Stimulated activated CD8-positive, alpha-beta memory T cell treated with anti-CD3 and anti-CD28 coated beads, Interleukin-7, amount 100 ng/mL, for 1 hour (primary cell): ENCODE measurements at places on chromosomes 7 and 10.

- DNase-seq, result no peak
These were observed 3.4 kb downstream of the EVX1 start for GRCh38 chr7:27245798-27246691.

DNA sequence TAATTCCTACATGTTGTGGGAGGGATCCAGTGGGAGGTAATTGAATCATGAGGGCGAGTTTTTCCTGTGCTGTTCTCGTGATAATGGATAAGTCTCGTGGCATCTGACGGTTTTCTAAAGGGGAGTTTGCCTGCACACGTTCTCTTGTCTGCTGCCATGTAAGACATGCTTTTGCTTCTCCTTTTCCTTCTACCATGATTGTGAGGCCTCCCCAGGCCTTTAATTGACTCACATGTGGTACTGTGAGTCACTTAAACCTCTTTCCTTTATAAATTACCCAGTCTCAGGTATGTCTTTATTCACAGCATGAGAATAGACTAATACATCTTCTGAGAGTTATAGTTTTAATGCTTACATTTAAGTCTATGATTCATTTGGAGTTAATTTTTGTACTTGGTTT lies 22.6 kb upstream of the CPN1 start:
- DNase-seq, result no peak

GRCh38 chr7:1432411-1433082 lies 26.7 kb downstream of the MICALL2 start:
- peak; percentile 63 for DNase-seq

DNA sequence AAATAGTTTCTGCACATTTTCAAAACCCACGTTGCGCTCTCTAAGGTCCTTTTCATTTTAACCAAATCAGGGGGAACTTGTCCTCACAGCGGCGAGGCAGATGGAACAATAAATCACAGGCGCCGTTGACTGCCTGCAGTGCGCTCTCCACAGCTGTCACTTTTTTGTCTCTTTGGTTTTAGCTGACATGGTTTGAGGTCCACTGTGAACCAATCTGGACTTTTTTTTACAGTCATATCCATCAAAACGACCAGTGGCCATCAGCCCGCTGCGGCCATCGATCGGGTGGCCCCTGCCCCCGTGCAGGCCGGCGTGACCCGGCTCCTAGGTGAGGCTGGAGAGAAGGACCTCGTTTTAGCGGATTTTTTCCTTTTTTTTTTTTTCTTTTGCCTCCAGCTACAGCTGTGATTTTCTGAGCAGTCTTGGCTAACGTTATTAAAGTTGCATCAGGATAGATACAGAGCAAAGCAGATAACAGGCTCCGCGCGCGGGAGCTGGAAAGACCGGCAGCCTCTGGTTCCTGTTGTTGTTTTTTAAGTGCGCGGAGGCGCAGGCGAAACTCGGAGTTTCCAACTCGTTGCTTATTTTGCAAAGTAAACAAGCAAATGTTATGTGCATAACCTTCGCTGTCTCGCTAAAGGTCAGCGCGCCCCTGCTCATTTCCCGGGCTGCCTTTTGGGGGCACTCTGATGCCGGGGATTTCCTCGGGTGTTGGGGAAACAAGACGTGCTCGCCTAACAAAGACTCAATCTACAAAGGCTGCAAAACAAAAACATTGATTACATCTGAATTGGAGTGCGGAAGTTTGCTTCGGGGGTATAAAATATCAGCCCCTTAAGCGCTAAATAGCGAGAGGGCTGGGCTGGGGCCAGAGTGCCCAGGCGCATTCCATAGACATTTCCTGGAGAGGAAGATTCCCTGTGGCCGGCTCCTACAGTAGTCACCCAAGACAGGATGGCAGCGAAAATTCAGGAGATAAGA lies 414.8 kb upstream of the MKI67 start:
- DNase-seq, result no peak

- no peak for DNase-seq
These were observed 142.3 kb downstream of the JAZF1 start for GRCh38 chr7:28038175-28038797.

GRCh38 chr7:5646846-5647245 lies 134.6 kb downstream of the RNF216 start:
- no peak for DNase-seq

DNA sequence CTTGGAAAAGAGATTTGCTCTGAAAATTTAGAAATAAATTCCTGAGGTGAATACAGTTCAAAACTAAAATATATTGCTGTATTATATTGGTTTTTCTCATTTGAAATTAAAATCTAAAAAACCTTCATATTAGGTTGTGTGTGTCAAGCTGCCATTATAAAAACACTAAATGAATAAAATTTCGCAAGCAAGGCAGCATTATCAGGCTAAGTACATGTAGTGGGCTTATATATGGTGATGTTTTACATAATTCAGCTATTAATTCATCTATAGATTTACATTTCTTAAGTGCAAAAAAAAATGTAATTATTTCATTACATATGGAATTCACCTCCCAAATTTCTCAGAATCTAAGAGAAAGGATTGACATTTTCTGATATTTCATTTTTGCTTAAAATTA lies 5.3 kb downstream of the MEOX2 start:
- no peak for DNase-seq

GRCh38 chr7:108460964-108461363 lies 4.7 kb upstream of the NRCAM start:
- DNase-seq, result no peak

DNA sequence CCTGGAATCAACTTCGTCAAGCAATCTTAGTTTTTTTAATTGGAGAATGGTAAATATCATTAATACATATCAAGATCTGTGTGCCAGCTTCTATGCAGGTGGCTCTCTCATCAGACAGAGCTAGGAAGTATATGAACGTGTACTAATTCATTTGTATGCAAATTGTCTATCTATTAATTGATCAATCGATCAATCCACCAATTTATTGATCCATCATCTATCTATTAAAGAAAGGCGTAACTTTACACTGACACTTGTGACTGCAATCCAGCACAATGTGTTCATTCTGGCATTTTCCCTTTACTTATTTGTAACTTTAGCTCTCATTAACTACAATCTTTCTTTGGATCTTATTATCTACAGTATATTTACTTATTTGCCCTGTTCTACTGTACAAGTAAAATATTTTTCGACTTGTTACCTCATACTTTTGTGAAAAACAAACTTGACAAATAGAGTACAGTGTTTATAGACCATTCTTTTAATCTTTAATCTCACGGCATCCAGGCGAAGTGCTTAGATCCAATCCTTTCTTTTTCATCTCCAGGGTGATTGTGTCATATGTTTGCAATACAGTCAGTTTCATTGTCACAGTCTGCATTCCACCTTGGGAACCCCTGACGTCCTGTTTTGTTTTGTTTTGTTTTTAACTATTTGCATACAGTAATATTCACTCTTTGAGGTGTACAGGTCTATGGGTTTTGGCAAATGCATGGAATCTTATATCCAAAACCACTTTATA lies 22.0 kb upstream of the GHRHR start:
- no peak for DNase-seq

- DNase-seq, result no peak
These were observed 66.7 kb downstream of the ST7 start for GRCh38 chr7:117019786-117020590.

- DNase-seq, result no peak
These were observed 8.4 kb upstream of the UCN3 start for GRCh38 chr10:5356302-5356763.

DNA sequence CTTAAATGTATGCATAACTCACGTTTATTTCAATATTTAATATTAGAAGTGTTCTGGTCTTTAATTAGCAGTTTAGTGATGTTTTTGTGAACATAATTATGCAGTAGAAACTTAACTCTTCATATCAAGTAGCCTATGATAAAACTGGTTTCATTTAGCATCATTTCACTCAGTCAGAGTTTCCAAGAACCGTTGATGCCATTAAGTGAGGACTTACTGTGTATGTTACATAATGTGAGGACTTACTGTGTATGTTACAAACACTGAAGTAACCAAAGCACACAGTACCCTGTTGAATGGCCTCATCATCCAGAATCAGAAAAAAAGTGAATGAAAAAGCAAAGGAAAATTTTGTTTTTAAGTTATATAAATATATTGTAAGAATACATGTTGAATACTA lies 32.9 kb upstream of the PBLD start:
- no peak for DNase-seq

- no peak for DNase-seq
These were observed 11.8 kb downstream of the BZW2 start for GRCh38 chr7:16657656-16658279.

DNA sequence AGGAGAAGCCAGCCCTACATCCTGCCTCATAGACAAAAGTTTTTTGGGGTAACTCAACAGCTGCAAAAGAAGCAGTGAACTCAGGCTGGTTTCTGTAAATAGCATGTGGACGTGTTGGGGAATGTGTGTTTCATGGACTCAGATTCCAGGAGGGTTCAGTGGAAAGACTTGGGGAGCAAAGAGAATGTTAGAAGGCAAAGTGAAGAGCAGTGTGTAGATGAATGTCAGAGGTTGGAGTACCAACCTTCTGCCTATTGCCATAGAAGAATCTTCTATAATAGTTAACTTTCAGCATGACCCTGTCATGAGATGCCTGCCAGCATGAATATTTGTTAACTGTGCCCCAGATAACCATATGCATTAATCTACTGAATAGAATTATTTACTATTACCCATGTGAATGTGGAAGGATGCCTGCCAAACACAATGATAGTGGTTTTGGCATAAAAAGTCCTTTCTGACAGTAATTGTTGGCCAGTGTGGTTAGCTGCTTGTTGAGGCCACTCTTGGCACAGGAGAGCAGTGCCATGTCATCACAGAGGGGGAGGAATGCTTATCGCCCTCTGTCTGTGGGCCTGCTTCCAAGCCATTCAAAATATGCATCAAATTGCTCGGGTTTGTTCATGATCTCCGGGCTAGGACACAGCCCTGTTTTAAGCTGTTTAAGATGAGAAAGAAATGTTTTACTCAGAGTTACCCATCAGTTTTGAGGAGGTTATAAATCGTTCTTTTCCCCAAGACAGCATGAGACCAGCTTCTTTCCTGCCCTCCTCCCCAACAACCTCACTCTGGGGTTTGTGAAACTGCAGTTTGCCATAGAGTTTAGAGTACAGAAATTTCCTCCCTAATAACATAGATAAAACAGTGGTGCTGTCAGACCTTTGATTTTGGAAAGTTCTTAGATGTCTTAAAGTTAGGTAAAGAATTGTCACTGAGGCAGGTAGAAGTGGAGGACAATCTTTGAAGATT lies 165.3 kb downstream of the WNT2 start:
- no peak for DNase-seq

DNA sequence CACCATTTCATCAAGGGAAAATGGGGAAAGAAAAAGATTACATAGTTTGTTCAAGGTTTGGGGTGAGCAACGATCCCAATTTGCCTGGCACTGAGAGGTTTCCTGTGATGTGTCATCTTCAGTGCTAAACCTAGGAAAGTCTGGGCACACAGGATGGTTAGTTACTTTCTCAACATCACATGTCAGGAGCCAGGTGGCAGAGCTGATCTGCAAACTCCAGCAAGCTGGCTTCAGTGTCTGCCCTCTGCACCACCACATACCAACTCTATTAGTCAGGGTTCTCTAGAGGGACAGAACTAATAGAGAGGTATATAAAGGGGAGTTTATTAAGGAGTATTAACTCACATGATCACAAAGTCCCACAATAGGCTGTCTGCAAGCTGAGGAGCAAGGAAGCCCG lies 11.3 kb downstream of the ADAM12 start:
- DNase-seq, result no peak

DNA sequence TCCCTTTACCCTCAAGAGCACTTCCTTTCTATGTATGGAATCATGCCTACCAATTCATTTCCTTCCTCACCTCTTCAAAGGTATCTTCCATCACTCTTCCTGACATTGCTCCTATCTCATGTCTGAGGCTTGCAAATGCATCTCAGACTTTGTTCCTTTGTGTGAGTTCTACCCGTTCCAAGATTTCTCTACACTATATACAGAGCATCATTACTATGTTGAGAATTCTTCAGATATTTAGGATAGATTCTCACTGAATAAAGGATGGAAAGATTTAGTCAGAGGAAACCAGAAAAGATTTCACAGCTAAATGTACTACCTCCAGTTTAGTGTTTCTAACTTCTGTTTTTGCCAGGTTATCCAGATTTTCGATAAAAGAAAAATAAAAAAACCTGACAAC lies 462.7 kb downstream of the PHTF2 start:
- DNase-seq, result no peak

DNA sequence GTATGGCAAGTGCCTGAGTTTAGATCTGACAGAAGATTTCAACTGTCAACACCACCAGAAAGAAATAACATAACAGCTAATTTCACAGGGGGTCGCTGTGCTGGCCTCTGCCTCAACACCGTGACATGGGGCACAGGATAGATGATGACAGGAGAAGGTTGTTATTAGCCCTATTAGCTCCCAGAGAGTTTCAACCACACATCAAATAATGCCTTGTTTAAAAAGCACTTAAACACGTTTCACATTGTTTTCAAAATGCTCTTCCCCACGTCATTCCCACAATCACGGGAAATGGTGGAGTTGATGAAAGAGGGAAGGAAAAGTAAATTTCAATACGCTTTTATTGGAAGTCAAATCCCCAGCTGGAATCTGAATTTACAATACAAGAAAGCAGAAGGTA lies 184.7 kb downstream of the MAGI2 start:
- DNase-seq, result no peak

GRCh38 chr7:68900096-68900495 lies 698.2 kb upstream of the AUTS2 start:
- DNase-seq, result no peak

- no peak for DNase-seq
These were observed 33.7 kb downstream of the ZMIZ1 start for GRCh38 chr10:79102498-79102874.

DNA sequence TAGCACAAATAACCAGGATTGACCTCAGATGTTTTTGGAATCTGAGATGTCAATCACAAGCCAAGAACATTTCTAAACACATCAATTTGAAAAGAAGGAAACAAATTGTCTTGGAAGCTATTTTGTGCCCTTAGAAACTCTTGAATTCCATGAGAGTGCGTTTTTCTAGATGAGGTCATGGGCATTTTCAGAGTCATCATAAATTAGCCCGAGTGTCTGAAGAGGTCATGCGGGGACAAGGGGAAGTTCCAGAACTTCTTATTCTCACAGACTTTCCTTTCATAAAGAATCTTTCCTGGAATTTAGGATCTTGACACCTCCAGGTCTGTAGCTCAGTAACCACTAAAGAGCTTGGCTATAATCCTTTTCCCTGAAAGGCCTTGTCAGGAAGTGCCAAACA lies 28.2 kb downstream of the IL2RA start:
- DNase-seq, result no peak

- DNase-seq, result no peak
These were observed 61.1 kb downstream of the CHST15 start for GRCh38 chr10:124032087-124032935.
